NCI-H1048 (cell line): ENCODE measurements at places on chromosomes 6 and 20.

DNA sequence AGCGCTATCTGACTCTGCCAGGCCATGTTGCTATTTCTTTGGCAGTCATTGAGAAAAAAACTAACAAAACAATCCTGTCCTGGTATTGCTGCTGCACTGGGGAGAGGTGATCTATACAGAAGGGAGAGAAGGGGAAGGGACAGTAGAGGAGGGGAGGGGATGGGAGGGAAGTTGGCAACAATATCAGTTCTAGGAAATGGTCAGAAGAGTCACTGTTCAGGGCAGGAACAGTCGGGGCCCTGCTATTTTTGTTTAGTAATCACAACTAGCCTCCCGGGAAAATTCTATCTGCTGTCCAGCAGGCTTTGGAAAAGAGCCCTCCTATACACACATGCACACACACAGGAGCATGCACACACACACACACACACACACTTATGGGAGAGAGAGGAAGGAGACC lies 142.3 kb upstream of the CARMIL1 start:
- no peak for DNase-seq

DNA sequence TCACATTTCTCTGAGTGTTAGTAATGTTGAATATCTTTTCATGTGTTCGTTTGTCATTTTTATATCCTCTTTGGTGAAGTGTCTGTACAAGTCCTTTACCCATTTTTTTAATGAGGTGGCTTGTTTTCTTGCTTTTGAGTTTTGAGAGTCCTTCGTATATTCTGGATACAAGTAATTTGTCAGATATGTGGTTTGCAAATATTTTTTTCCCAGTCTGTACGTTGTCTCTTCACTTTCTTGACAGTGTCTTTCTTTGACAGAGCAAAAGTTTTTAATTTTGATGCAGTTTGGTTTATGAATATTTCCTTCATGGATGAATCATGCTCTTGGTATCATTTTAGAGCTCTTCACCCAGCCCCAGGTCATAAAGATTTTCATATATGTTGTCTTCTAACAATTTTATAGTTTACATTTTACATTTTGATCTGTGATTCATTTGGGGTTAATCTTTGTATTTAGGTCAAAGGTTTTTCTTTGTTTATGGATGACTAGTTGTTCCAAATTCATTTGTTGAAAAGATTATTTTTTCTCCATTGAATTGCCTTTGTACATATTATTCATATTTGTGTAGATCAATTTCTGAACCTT lies 152.5 kb downstream of the MRPL14 start:
- DNase-seq: no peak

GRCh38 chr6:22082218-22082617 lies 214.6 kb downstream of the PRL start:
- no peak for DNase-seq

DNA sequence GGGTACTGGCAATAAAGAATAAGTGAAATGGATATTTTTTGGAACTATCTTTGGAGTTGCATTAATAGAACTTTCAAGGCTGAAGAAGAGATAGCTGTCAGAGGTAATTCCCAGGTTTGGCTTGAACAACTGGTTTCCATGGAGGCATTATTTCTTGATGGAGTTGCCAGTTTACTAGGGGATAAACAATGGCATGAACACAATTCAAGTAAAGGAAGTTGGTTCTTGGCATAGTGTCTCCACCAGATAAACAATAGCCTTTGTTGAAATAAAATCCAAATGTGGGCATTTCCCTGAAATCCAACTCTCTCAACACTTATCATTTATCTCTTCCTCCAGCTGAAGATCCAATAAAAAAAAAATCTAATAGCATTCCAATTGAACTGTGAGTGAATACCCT lies 454.9 kb downstream of the C6orf118 start:
- no peak for DNase-seq

GRCh38 chr6:21998582-21998981 lies 298.3 kb downstream of the PRL start:
- no peak for DNase-seq

DNA sequence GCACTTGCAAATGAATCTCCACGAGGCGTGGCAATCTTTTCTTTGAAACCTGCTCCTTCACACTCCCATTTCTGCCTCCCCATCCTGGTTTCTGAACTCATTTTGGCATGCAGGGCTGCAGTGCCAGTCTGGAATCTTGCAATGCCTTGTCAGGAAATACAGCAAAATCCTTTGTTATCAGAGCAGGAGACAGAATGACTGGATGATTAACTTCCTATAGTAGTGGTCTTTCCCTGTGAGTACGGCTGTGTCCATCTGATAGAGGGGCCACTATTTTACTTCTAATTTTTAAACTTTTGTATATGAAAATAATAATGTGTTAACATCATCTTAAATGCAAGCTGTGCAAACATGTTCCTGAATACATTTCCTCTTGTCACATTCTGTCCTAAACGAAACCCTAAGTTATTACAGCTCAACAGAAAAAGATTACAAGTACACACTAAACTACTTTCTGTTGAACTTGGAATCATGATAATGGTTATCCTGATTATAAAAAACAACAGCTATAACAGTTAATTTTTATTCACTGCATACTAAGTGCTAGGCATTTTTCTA lies 140.2 kb downstream of the KIF13A start:
- no peak for DNase-seq

GRCh38 chr6:45706319-45706718 lies 309.3 kb downstream of the CLIC5 start:
- DNase-seq: no peak

DNA sequence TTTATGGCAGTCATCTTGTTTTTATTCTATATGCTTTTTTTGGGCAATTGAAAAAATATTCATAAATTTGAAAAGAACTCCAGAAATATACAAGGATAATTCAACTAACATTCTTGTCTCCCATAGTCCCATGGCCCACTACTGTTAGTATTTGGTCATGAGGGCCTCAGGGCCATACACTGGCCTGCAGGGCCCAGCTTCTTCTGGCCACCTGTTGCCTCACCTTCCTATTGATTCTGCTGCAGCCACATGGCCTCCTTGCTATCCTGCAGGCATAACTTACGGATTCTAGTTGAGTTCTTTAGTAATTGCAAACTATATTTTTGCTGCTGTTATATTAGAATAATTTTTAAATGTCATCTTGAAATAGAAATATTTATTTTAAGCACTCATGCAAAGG lies 72.6 kb downstream of the SCAND1 start:
- DNase-seq: no peak
